Activated naive CD8-positive, alpha-beta T cell treated with anti-CD3 and anti-CD28 coated beads, Interleukin-2, amount 10 ng/mL, durations not matched to agents 7 days and 5 days (primary cell): ENCODE measurements at places on chromosomes 11 and 22. TPM values are rescaled to one million over a fixed set of nuclear protein-coding genes. Genes with fewer than 3 reads are reported as not detected.

Gene PPM1F
- 21.6 TPM for total RNA-seq

Gene C22orf31
- total RNA-seq, result not detected

Gene PARVG
- 238 TPM for total RNA-seq

Gene LMO2
- 0.48 TPM for total RNA-seq

Gene ACAT1
- 42.2 TPM for total RNA-seq

Gene MMP7
- not detected for total RNA-seq

Gene FDX1
- total RNA-seq, result 9.9 TPM

Gene CRYBB2
- total RNA-seq, result not detected
